ENCODE measurements at places on chromosomes 4 and X.

GRCh38 chr4:38167973-38168372 lies 207.8 kb downstream of the PTTG2 start:
- no peak for DNase-seq

GRCh38 chr4:139684351-139684750 lies 18.7 kb downstream of the MGST2 start:
- no peak for DNase-seq

DNA sequence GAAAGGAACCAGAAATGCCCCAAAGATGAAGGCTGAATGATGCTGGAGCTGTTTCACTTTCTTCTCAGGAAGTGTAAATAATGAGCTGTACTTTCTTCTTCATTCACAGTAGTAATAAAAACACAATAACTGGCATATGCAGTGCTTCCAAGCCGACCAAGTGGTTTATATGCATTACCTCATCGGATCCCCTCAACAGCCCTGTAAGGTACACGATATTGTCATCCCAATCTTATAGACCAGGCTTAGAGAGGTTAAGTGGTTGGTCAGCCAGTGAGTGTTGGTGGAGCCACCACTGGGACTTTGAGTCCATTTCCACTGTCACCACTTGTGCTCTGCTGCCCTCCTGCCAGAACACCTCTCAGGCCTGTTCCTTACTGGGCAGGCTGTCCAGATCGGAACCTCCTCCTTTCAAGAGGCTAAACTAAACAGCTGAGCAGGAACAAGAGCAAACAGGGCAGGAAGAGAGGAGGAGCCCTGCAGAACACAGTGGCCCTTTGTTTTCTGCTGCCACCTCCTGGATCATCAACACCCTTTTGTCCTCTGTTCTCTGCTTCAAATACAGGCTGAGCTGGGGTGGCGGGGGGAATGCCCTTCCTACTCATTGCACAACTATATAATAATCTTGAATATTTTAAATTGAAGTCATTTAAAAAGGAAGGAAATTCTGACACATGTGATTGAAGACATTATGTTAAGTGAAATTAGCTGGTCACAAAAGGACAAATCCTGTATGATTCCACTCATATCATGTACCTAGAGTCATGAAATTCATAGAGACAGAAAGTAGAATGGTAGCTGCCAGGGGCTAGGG lies 112.5 kb upstream of the ATP6AP2 start:
- DNase-seq = no peak

GRCh38 chrX:136731207-136731782 lies 49.4 kb downstream of the ARHGEF6 start:
- no peak for DNase-seq

- no peak for DNase-seq
Measured at GRCh38 chr4:172996571-172997216, 171.9 kb upstream of the GALNT7 start.

DNA sequence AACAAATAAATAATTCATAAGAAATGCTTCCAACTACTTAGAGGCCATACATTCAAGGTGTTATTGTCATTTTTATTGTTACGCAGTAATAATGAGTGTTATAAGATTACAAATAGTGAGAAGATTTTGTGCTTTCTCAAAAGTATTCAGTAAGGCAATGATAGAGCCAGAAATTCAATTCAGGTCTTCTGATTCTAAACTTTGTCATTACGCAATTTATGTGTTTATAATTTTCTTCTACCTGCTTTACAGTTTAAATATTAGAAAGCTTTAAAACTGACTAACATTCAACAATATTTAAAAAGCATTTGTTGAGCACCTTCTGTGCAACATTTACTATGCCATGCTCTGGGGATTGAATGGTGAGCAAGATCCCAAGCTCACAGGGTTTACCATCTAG lies 183.4 kb upstream of the ETNPPL start:
- DNase-seq = no peak

DNA sequence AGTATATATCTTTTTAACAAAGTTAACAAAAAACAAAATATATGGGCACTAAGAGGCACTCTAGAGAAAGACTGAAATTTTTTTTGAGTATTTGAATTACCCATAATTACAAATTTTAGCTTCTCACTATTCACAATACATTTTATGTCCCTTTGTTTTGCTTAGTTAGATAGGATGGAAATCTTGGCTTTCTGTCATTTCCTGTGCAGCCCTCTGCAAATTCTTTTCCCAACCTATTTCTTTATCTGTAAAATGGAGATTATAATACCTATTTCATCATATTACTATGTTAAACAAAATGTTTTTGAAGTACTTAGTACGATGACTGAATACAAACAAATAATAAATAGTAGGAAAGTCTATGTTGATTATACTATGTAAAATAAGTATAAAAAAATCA lies 710.0 kb downstream of the CCSER1 start:
- DNase-seq = no peak

- no peak for DNase-seq
Measured at GRCh38 chr4:87865288-87865687, 32.5 kb downstream of the MEPE start.

DNA sequence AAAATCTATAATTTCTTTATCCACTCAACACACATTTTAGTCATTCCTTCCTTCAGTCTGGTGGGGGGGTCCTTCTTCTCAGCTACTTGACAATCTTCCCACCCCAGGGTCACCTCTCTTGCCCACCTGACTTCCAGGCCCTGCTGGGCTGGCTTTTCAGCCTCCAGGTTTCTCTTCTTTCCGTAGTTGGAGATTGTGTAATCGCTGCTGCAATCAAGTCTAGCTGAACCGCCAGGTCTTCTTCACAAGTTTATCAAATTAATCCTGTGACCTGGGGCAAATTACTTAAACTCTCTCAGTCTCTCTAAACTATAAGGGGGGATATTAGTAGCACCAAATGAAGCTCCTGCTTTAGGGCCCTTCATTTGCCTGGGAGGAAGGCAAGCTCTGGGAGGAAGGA lies 102.9 kb upstream of the TNIP3 start:
- no peak for DNase-seq

GRCh38 chr4:106201373-106201772 lies 114.6 kb downstream of the TBCK start:
- DNase-seq = no peak

DNA sequence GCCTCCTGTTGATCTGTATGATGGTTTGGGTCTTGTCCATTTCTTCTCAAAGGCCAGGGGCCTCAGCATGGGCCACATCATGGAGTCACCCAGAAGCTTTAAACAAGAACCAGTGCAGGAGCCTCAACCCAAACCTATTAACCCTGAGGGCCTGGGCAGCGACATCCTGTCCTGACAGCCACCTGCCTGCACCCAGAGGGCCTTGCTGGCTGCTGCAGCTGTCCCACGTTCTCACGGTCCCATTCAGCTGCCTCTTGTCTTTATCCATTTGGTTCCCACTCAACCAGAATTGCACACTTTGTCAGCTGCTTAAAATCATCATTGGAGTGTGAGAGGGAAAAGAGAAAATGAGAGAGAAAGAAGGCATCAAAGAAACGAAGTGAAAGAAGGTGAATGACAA lies 21.6 kb downstream of the C4orf50 start:
- no peak for DNase-seq

DNA sequence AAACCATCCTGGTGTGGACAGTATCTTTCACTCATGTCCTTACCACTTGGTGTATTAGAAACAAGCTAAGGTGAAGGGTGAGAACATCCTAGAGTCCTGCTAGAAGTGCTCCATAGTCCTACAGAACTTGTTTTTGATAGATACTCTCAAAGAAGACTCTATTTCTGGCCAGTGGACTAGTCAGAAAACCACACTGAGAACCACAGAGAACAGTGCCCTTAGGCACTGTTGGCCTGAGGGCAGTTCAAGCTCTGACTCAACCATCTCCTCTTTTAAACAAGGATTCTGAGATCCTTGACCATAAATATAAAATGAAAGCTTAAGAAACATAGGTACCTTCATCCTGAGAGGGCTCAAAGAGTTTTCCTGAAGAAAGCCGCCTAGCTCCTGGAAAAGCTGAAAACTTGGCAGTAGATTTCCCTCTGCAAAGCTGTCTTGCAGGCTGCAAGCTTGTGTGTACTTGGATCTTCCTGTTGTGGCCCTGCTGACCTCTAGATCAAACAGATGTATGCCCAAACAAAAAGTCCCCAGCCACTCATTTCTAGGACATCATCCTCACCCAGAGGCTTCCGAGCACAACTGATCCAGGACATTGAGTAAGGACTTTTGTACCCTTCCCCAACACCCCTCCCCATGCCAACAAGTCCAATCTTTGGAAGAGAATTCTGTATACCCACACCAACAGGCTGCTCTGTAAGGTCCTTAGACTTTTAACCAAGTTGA lies 111.6 kb upstream of the CXCL13 start:
- DNase-seq = no peak

DNA sequence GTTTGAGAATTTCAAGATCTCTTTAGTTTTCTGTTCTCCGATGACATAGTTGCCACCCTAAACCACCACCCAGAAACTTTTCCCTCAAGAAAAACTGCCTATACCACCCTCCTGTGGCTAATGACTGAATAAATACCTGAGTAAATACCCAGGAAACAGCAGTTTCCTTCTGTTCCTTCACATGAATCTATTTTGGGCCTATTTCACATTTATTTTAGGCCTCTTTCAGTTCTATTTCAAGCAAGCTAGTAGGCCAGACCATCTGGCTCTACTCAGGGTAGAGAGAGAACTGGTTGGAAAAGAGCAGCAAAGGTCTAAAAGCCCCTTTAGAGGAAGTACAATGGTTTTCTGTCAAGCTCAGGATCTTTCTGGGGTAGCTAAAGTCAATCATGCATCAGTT lies 23.4 kb downstream of the ARHGEF9 start:
- no peak for DNase-seq

DNA sequence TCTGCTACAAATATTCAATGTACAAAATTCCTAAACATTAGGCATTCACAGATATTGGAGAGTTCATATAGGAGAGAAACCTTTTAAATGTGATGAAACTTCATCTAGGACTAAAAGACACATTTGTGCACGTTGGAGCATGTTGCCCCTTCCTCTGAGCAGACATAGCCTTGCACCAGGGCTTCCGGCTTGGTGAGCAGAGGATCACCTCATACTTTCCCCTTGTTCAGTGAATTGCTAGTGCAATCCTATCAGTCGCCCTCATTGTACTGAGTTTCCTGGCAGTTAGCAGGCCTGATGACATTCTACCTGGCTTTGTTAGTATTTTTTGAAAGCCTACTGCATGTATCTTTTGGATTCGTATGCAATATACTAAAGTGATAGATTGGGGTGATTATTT lies 466.2 kb downstream of the SPRY1 start:
- no peak for DNase-seq

- DNase-seq = no peak
Measured at GRCh38 chrX:68978255-68978654, 149.4 kb downstream of the EFNB1 start.

- DNase-seq = no peak
Measured at GRCh38 chrX:14344172-14344940, 185.0 kb upstream of the GLRA2 start.

- no peak for DNase-seq
Measured at GRCh38 chr4:55393461-55394320, 2.1 kb upstream of the TMEM165 start.

- DNase-seq = no peak
Measured at GRCh38 chr4:153468587-153468986, 2.4 kb downstream of the TMEM131L start.

DNA sequence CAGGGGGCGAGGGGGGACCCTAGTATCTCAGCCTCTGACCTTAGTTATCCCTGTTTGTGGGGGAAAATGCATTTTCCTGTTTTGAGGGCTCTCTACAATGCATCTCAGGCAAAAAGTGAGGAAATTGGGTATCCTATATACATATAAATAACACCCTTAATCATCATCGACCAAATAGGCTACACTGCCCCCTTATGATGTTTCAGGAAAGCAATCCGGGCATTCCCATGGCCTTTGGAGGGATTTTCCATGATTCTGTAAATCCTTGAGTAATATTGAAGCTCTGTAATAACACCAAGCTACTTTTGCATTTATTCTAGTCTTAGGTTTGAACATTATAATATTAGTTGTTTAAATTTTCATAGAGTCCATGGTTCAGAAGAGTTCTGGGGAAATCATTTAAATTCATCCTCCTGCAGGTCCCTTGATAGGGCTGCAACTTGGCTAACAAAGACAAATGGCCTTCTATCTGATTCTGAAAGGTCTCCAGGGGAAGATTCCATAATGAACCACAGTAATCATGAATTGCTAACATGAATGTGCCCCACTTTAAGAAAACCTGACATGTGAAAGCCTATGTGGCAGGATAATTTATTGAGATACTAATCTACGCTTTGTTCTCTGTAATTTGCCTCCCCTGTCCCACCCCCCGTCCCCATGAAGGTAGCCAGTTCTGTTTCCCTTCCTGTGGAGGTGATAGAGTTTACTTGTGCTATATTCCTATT lies 91.5 kb upstream of the SCOC start:
- DNase-seq = no peak

DNA sequence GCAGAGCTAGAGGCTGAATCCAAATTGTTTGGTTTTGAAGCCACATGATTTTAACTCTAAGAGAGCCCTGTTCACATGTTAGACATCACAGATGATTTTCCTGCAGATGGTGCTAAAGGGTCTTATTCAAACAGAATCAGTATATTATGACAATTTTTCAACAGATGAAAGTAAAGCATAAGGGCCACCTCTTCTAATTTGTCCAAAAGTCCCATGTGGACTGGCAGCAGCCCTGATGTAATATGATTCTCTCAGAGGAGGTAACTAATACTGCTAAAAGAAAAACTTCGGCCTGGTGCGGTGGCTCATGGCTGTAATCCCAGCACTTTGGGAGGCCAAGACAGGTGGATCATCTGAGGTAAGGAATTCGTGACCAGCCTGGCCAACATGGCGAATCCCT lies 26.0 kb upstream of the SETD7 start:
- no peak for DNase-seq
